ENCODE measurements at places on chromosomes 12 and 14.

DNA sequence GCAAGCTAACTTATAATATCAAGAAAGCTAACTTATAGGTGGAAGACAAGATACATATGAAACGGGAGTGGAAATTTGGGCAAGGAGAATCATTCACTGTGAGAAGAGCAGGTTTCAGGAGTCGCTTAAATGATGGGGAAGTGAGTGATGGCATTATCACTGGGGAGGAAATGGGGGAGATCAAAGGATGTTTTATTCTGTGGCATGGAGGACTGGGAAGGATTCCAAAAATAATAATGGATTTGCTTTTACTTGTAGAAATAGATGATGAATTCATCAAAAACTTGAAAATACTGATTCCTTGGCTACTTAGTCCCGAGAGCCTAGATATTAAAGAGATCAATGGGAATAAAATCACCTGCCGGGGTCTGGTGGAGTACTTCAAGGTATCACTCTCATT, 47.8 kb downstream of the SAV1 start:
- H3K4me1 ChIP-seq: no peaks in the 10 kb centered on the region
- H3K4me3 ChIP-seq: no peak overlapping the region
- no peak overlapping the region for H3K27ac ChIP-seq
- no peaks in the 10 kb centered on the region for H3K27me3 ChIP-seq
- DNase-seq: no peak
- no peaks in the 10 kb centered on the region for H3K36me3 ChIP-seq

GRCh38 chr12:54221402-54221984, 32.7 kb upstream of the SMUG1 start:
- no peak overlapping the region for H3K27ac ChIP-seq
- H3K4me1 ChIP-seq: peaks cover 9% of the 10 kb centered on the region
- peaks cover 1% of the 10 kb centered on the region for H3K27me3 ChIP-seq
- H3K4me3 ChIP-seq: no peak overlapping the region
- no peaks in the 10 kb centered on the region for H3K36me3 ChIP-seq
- DNase-seq: no peak

- H3K27me3 ChIP-seq: no peaks in the 10 kb centered on the region
- H3K36me3 ChIP-seq: peaks cover 28% of the 10 kb centered on the region
- peaks cover 4% of the 10 kb centered on the region for H3K4me1 ChIP-seq
- no peak overlapping the region for H3K4me3 ChIP-seq
Observed at GRCh38 chr12:95862038-95862437, 3.3 kb downstream of the SNRPF start.

DNA sequence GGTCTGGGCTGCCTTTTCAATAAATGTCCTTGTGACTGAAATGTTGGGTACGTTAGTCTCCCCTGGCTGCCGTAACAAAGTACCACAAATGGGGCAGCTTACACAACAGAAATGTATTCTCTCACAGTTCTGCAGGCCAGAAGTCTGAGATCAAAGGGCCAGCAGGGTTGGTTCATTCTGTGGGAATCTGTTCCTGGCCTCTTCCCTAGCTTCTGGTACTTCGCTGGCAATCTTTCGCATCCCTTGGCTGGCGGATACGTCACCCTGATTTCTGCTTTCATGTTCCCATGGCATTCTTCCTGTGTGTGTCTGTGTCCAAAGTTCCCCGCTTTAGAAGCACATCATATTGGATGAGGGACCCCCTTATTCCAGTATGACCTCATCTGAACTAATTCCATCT, 95.8 kb upstream of the NCOR2 start:
- no peaks in the 10 kb centered on the region for H3K27me3 ChIP-seq
- no peaks in the 10 kb centered on the region for H3K36me3 ChIP-seq
- no peak overlapping the region for H3K4me3 ChIP-seq
- H3K27ac ChIP-seq: no peak overlapping the region
- DNase-seq: no peak

DNA sequence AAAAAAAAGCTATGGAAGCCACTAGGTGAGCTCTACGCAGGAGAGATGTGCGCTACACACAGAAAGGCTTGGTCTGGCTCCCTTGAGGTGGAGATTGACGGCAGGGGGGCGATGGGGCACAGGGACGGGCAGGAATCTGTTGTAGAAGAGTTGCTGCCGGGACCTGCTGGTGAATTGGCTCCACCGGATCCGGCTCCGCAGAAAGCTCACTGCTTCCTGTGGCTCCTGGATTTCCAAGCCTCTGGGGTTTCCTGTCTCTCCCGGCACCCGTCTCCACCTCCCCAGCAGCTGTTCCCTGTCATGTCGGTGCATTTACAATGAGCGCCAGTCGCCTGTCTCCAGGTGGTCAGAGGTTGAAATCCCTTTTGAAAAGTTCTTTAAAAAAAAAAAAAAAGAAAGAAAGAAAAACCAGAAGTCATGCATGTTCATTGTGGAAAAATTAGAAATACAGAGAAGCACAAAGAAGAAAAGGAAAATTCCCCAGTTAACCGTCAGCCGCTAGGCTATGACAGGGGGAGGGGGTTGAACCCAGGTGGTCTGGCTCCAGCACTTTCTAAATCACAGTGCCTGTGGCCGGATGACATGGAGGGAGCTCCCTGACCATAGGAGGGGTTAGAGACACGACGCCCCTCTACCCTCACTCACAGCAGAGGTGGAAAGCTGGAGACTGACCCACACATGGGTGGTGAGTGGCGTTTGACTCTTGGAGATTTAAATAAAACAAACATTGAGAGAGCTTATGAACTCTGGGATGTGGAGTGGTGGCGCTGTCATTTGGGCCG, 20.8 kb downstream of the FAM222A start:
- H3K4me1 ChIP-seq: peaks cover 11% of the 10 kb centered on the region
- no peak overlapping the region for H3K27ac ChIP-seq
- H3K36me3 ChIP-seq: no peaks in the 10 kb centered on the region
- H3K27me3 ChIP-seq: peaks cover 16% of the 10 kb centered on the region
- H3K4me3 ChIP-seq: no peak overlapping the region
- DNase-seq: no peak

GRCh38 chr12:15575671-15576541, 213.3 kb downstream of the EPS8 start:
- H3K27me3 ChIP-seq: no peaks in the 10 kb centered on the region
- no peak overlapping the region for H3K27ac ChIP-seq
- H3K36me3 ChIP-seq: no peaks in the 10 kb centered on the region
- no peak overlapping the region for H3K4me3 ChIP-seq

DNA sequence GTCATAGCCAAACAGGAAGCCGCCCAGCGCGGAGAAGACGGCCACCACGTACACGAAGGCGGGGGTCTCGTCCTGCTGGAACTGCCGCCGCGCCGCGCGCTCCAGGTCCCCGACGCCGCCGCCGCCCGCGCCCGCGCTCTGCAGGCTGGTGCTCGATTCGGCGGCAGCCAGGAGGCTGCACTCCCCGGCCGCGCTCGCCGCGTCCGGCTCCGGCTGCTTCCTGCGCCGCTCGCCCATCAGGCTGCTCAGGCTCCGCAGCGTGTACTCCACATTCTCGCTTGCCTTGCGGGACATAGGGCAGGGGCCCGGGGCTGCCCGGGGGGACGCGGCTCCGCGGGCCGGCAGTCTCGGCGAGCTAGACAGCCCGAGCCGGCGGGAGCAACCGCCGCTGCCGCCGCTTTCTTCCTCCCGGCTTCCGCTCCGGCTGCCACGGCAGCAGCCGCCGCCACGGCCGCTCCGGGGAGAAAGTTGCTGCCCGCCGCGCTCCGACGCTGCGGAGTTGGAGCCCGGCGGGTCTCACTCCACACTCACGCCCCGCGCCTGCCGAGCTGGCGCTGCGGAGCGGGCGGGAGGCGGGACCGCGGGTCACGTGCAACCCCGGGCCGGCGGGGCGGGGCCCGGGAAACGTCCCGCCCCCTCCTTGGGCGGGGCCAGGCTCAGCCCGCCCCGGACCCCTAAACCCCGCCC, at the start of gene SLC2A13:
Gene SLC2A13 (minus strand): TSS at position 567 of the 687 bp plus-strand sequence. CDS start 273 bp downstream, at position 294.
- peaks cover 12% of the 10 kb centered on the region for H3K4me1 ChIP-seq
- H3K27me3 ChIP-seq: peaks cover 4% of the 10 kb centered on the region

- no peak overlapping the region for H3K4me3 ChIP-seq
- no peaks in the 10 kb centered on the region for H3K36me3 ChIP-seq
- H3K27me3 ChIP-seq: no peaks in the 10 kb centered on the region
- DNase-seq: no peak
- no peak overlapping the region for H3K27ac ChIP-seq
- H3K4me1 ChIP-seq: peaks cover 2% of the 10 kb centered on the region
Observed at GRCh38 chr12:92612611-92613010, 90.2 kb upstream of the PLEKHG7 start.

DNA sequence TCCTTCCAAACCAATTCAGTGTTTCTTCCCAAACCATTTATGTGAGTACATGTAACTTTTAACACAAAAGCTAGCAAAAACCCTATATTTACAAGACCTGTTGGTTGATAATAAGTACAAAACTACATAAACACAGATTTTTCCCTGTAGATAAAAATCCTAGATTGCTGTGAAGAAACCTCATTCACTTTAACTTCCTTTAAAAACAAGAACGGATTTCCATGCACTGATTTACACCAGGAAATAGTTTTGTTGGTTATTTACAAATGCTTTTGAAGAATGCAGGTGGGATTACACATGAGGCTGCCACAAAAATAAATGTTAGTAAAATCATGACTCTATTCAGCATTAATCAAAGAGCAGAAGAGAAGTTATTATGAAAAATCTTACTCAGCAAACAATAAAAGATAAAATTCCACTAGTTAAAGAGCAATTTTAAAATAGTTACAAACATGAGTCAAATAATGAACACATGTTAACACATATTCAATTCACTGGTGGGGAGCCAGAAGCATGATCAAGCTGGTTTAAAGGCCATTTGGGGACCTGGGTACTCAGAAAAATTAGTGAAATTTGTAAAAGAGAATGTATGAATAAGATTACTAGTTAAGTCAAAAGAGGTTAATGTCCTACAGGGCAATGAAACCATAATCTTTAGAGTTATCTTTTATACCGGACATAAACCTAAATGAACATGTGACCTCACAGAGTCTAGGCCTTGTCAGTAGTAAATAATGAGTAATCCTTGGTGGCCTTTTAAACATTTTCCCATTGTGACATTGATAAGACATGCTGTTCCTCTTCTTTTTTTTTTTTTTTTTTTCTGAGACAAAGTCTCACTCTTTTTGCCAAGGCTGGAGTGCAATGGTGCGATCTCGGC, 79.9 kb downstream of the PHLDA1 start:
- peaks cover 2% of the 10 kb centered on the region for H3K4me1 ChIP-seq
- H3K27ac ChIP-seq: no peak overlapping the region
- no peak for DNase-seq
- H3K4me3 ChIP-seq: no peak overlapping the region

GRCh38 chr14:105432657-105433056, 13.0 kb downstream of the MTA1 start:
- DNase-seq: no peak
- H3K4me1 ChIP-seq: no peaks in the 10 kb centered on the region
- no peak overlapping the region for H3K27ac ChIP-seq
- H3K36me3 ChIP-seq: no peaks in the 10 kb centered on the region

GRCh38 chr14:76615331-76615730, 145.9 kb upstream of the VASH1 start:
- H3K27me3 ChIP-seq: no peaks in the 10 kb centered on the region
- H3K27ac ChIP-seq: no peak overlapping the region
- no peak overlapping the region for H3K4me3 ChIP-seq
- no peaks in the 10 kb centered on the region for H3K36me3 ChIP-seq

GRCh38 chr14:49550286-49551184, 35.6 kb downstream of the RPS29 start:
- H3K27ac ChIP-seq: no peak overlapping the region
- no peak overlapping the region for H3K4me3 ChIP-seq
- H3K36me3 ChIP-seq: no peaks in the 10 kb centered on the region
- DNase-seq: no peak
- no peaks in the 10 kb centered on the region for H3K27me3 ChIP-seq

DNA sequence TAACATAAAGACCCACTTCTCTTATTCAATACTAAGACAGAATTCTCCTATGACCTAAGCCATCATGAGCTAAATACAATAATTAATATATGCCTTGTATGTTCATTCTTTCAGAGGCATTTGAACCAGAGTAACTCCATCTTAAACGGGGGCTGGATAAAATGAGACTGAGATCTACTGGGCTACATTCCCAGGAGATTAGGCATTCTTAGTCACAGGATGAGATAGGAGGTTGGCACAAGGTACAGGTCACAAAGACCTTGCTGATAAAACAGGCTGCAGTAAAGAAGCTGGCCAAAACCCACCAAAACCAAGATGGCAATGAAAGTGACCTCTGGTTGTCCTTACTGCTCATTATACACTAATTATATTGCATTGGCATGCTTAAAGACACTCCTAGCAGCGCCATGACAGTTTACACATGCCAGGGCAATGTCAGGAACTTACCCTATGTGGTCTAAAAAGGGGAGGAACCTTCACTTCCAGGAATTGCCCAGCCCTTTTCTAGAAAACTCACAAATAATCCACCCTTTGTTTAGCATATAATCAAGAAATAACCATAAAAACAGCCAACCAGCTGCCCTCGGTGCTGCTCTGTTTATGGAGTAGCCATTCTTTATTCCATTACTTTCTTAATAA, 260.7 kb downstream of the SSPN start:
- H3K36me3 ChIP-seq: no peaks in the 10 kb centered on the region
- no peak for DNase-seq
- no peak overlapping the region for H3K27ac ChIP-seq
- H3K27me3 ChIP-seq: no peaks in the 10 kb centered on the region
- no peaks in the 10 kb centered on the region for H3K4me1 ChIP-seq

- H3K4me3 ChIP-seq: no peak overlapping the region
- no peaks in the 10 kb centered on the region for H3K36me3 ChIP-seq
- H3K27me3 ChIP-seq: no peaks in the 10 kb centered on the region
Observed at GRCh38 chr14:27410981-27411380, 813.1 kb upstream of the NOVA1 start.

DNA sequence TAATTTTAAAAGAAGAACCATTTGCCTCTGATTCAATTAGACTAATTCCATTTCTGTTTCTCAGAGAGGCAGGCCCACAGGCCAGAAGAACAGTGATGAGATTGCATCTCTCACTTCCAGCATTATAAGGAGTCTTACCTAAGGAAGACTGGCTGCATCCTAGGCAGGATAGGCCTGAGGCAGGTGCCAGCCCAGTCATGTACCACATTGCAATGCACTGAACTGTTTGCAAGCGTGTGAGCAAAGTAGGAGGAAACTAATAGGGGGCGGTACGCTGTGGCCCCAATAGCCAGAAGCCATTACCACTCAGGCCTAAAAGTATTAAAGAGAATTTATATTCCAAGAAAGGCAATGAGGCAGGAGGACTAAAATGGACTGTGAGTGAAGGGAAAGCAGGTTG, 12.1 kb upstream of the CNIH1 start:
- no peaks in the 10 kb centered on the region for H3K27me3 ChIP-seq
- no peak for DNase-seq
- H3K4me1 ChIP-seq: no peaks in the 10 kb centered on the region
- H3K36me3 ChIP-seq: no peaks in the 10 kb centered on the region
- H3K27ac ChIP-seq: no peak overlapping the region

GRCh38 chr12:88241862-88242570, 99.9 kb downstream of the TMTC3 start:
- DNase-seq: no peak
- H3K27me3 ChIP-seq: no peaks in the 10 kb centered on the region
- H3K36me3 ChIP-seq: no peaks in the 10 kb centered on the region
- H3K4me3 ChIP-seq: no peak overlapping the region

Data from H1 (cell line).